ENCODE measurements at places on chromosomes 6 and 20.

DNA sequence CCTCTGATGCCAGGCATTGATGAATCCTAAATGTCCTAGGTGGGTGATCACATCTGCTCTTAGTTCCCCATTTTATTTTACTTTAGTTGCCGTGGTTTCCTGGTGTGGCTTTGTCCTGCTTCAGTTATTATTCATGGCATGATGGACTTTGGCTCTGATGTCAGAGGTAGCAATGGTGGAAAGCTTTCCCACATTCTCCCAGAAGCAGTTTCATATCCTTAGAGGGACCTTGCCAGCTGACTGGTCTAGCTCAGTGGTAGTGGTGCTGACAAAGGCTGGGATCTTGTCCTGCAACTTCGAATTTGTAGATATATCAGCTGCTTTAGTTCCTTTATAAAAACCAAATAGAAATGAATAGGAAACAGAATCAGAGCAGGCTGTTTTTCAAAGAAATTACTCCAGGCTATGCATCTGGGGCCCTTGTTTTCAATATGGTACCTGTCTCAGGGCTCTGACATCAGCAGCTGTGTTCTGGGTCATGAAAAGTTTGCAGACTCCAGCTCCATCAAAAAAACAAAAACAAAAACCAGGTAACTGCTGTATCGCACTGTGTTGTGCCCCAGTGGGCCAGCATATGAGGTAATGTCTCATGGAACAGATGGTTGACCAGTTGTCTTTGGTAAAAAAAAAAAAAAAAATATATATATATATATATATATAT lies 133.7 kb downstream of the PLCB4 start:
- no peak for DNase-seq

DNA sequence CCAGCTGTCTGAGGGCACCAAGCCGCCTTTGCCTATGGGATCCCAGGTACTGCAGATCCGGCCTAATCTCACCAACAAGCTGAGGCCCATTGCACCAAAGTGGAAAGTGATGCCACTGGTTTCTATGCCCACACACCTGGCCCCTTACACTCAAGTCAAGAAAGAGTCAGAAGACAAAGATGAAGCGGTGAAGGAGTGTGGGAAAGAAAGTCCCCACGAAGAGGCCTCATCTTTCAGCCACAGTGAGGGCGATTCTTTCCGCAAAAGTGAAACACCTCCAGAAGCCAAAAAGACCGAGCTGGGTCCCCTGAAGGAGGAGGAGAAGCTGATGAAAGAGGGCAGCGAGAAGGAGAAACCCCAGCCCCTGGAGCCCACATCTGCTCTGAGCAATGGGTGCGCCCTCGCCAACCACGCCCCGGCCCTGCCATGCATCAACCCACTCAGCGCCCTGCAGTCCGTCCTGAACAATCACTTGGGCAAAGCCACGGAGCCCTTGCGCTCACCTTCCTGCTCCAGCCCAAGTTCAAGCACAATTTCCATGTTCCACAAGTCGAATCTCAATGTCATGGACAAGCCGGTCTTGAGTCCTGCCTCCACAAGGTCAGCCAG lies 283.0 kb downstream of the TSHZ2 start:
- no peak for DNase-seq

GRCh38 chr6:77492530-77492929 lies 29.2 kb upstream of the HTR1B start:
- no peak for DNase-seq

DNA sequence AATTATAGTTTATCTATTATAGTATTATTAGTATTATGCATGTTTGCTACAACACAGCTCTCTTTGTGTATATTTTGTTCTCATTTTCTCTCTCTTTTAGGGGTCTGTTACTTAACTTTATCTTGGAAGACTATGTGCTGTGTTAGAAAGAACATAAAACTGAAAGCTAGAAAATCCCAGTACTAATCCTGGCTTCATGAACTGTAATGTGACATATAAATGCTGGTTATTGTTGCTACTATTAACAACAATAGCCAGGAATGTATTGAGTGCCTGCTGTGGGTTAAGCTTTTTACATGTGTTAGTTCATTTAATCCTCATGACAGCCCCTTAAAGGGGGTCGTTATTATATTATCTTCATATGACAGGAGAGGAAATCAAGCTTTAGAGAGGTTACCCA lies 170.0 kb upstream of the DTNBP1 start:
- DNase-seq = no peak

- no peak for DNase-seq
Measured at GRCh38 chr6:25601800-25602673, 50.0 kb upstream of the SCGN start.

DNA sequence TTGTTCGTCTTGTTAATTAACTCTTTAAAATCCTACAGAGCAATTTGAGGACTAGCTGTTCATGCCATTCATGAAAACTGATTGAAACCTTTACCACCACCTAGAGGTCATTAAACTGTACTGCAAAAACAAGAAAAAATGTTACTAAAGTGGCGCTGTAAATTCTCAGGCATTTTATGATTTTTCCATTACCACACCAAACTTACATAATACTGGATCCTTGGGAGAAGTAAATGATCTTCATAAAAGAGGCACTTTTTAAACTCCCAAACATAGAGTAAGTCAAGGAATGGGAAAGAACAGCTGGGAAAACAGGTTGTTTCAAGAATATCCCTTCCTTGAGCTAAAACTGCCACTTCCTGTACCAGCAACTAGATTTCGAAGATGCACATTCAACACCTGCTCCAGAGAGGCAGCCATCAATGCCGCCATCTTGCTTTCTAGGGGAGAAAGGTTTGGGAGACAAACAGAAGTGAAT lies 54.3 kb downstream of the MYLIP start:
- no peak for DNase-seq

DNA sequence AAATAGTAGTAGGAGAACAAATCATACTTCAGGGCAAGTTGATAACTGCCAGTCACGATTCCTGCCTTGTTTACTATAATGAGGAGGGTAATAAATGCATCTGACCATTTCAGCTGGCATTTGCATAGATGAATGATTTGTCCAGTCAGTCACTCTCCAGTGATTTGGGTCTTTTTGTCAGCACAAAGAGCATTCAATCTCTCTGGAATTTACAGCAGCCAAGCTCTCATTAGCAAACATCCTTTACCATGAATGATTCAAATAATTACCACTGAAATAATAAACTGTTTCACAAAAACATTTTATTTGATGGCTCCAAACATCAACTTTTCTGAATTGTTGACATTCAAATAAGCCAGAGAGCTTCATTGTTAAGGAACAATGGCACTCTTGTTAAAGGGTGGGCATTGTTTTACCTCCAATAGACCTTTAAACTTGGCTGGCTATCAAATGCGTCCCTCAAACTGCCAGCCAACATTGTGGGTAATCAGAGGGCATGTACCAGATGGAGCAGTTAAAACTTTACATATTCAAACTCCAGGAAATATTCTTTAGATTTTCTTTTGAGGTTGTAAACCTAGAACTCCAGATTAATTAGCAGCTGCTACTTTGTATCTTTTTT lies 30.0 kb upstream of the FBXL4 start:
- no peak for DNase-seq

DNA sequence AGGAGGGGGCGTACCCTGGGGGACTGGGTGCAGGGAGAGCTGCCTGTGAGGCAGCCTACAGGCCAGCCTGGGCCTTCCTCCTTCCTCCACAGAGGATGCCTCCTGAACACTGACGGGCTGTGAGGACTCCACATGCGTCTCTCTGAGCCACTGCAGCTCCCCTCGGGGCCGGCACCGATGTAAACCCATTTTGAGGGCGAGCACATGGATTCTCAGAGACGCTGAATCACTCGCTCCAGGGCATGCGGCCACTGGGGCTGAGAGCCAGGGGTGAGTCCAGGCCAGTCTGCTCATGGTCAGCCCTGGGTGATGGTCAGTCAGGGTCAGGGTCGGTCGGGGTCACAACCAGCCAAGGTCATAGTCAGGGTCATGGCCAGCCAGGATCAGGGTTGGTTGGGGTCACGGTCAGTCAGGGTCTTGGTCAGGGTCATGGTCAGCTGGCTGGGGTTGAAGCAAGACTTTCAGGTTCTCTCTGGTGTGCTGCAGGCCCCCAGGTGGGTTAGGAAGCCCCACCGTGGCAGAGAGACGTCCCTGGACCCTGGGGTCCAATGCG lies 14.7 kb upstream of the RBBP8NL start:
- no peak for DNase-seq

All from iPS DF 19.7 (cell line).